SW 1271 (cell line): ENCODE measurements at places on chromosomes 12 and 14.

- no peak for DNase-seq
Measured at GRCh38 chr12:130827432-130827831, 11.6 kb downstream of the STX2 start.

DNA sequence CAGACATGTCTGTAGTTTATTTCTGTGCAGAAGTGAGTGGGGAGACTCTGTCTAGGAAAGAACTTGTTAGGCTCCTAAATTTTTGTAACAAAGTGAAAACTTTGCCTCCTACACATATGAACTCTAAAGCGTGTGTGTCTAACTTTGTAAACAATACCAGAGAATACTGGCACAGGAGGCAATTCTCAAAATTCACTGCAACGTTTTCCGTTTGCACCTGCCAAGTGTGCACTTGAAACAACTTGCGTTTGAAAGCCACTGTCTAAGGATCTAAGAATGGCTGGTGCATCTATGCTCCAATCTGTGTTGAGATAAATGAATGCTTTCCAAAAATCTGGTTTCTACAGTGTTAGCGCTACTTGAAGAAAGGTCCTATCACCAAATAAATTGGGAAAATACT is 15.3 kb downstream of the GRIP1 start:
- DNase-seq: no peak

- no peak for DNase-seq
Measured at GRCh38 chr14:23633160-23633701, 2.9 kb upstream of the DHRS2 start.

DNA sequence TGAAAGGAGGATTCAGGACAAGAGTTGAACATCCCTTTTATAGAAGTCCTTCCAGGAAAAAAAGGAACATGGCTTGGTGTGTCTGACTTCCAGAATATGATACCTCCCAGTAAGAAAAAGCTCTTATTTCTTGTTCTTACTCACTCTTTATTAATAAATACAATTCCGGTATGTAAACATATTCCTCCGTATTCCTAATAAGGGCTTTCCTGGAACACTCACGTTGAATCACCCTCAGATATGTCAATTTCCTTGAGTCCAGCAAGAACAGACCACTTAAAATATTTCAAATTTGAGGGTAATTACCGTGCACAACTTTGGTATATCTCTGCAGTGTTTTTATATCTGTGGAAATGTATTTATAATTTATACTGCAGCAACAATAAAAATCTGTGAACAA is 385.6 kb downstream of the SYT1 start:
- no peak for DNase-seq

DNA sequence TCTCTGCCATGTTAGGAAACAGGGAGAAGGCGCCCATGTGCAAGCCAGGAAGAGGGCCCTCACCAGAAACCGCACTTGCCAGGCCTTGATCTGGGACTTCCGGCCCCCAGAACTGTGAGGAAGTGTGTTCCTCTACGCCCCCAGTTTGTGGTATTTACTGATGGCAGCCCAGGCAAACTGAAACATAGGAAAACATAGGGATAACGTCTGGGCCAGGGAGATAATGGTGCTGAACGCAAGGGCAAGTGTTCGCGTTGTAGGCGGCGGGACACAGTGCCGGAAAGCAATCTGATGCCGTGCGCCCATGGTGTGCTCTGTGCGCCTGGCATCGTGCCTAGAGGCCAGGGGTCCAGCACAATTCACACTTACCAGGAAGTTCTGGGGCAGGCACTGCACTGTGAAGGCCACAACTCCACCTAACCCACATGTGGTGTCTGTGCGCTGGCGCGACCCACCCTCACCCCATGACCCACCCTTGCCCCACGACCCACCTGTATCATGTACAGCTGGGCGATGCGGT is 53.6 kb downstream of the ARL6IP4 start:
- no peak for DNase-seq

GRCh38 chr14:60789656-60790055 is 55.1 kb downstream of the MNAT1 start:
- no peak for DNase-seq

GRCh38 chr14:74528406-74528805 is 34.8 kb downstream of the ISCA2 start:
- no peak for DNase-seq

GRCh38 chr12:128797119-128798118 is 26.3 kb downstream of the SLC15A4 start:
- DNase-seq: no peak

DNA sequence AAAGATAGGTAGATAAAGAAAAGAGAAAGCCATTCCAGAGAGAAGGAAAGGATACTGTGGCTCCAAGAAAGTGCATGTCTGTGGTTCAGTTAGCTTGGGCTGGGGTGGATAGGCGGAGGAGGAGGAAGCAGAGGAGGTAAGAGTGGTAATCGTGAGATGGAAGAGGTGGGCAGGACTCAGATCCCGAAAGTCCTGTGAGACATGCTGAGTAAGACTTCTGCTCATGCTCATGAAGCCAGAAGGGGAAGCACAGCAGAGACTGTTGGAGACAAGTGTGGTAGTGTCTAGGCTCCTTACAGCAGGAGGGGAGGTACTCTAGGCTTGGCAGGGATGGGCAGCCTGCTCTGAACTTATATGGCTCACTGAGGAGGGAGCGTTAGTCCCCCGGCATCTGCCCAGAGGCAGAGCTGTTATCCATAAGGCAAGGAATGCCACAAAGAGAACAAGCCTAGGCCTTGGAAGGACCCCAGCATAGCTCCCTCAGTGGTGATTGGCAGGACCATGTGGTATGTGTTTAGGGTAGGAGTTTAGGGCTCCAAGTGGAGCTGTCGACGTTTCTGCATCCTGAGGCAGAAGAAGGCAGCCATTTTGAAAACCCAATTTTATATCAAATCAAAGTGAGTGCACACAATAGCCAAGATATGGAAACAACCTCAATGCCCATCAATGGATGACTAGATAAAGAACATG is 135.3 kb downstream of the SMOC1 start:
- DNase-seq: no peak

GRCh38 chr14:35750202-35750904 is 58.7 kb downstream of the RALGAPA1 start:
- no peak for DNase-seq

DNA sequence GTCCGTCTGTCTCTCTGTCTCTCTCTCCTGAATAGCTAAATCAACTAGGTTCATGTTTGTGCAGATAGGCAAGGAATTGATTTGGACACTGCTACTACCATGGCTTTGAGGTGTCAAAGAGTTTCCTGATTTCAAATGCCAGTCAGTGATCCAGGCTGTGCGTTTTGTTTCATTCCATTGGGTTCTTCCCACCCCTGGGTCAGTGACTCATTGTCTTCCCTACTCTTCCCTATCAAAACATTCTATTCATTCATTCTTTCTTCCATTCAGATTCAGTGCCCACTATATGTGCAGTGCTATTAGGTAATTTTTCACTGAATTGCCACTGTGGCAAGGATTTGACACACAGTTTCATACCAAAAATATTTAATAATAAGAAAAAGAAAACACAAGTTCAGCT is 50.4 kb downstream of the RPH3A start:
- no peak for DNase-seq

DNA sequence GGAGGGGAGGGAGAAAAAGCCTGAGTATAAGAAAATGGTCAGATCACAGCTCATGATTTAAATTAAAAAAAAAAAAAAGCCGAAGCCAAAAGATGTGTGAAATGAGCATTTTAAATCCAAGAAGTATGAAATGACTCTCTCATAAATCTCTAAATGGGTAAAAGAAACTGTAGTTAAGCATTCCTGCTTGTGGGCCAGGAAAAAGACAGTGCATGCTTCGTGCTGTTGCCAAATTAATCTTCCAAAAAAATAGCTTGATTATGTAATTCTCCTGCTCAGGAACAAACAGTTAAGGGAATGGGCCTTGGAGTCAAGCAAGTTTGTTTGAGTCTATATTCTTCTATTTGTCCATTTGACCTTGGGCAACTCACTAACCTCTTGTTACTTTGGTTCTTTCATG is 325.4 kb upstream of the SEL1L start:
- DNase-seq: no peak

DNA sequence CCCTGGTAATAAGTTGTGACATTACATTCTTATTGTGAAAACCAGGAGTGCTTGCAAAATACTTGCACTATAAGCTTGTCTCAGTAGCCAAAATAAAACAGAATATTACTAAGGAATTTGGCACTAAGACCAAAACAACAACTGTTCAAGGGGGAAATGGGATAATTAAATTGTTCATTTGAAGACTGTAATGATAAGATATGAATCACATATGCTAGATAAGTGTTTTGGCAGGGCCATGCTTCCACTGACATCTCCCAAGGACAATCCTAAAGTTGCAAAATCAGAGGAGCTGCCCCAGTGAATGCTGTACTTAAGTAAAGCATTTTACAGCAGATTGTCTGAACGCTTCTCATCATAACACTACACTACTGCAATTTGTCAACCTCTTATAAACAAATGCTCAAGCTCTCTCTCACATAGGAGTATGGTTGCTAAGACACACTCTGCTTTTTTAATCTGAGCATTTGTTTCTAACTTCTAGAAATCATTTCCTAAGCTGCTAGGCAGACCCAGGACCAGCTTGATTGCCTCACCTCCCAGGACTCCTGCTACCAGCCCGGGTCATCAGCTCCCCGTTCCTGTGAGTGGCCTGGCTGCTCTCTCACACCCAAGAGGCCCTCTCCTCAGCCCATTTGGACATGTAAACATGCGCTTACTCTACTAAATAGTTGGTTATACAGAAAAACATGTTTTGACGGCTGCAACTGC is 191.5 kb downstream of the PAX9 start:
- DNase-seq: no peak

DNA sequence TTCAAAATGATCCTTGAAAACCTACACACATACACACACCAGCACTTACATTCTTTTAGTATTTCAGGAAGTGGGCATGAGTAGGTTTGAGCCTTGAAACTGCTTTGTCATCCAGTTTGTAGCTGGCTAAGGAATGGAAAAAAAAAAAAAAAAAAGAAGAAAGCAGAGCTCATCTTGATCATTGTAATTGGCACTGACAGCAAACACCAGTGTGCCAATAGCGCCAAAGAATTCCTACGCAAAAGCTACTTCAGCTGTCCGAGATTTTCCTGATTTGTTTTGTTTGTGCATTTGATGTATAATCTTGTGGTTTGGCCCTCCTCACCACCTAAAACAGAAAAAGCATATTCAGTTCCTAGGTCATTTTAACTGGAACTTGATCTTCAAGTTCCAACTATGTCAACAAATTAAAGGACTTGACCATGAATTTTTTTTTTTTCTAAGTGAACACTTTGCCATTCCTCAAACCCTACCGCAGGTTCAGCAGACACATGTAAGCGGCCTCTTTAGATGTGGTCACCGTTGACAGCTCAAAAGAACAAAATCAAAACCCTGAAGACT is 57.3 kb downstream of the FLRT2 start:
- no peak for DNase-seq

GRCh38 chr12:118430516-118430915 is 54.2 kb downstream of the SUDS3 start:
- no peak for DNase-seq

GRCh38 chr12:41277100-41277945 is 89.2 kb downstream of the PDZRN4 start:
- no peak for DNase-seq

- no peak for DNase-seq
Measured at GRCh38 chr14:43938588-43939281, 568.3 kb downstream of the FSCB start.

GRCh38 chr14:78967111-78967809 is 797.1 kb downstream of the NRXN3 start:
- peak; percentile 17 for DNase-seq

- DNase-seq: no peak
Measured at GRCh38 chr14:54444681-54445080, 3.5 kb upstream of the CNIH1 start.

- no peak for DNase-seq
Measured at GRCh38 chr12:44961887-44962286, 85.8 kb upstream of the NELL2 start.

DNA sequence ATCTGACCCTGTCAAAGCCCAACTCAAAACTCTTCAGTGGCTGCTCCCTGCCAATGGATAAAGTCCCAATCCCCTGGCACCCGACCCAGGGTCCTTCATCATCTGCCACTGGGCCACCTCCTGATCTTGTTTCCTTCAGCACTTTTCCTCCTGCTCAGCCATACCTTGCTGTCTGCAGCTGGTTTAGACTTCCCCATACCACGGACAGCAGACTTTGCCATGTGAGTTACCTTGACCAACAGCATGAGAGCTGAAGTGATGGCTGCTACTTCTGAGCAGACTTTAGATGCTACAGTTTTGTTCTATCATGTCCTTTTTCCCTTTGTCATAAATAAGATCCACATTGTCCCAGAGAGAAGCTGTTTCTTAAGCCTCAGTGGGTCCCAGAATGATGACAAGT is 33.3 kb upstream of the STON2 start:
- DNase-seq: no peak

DNA sequence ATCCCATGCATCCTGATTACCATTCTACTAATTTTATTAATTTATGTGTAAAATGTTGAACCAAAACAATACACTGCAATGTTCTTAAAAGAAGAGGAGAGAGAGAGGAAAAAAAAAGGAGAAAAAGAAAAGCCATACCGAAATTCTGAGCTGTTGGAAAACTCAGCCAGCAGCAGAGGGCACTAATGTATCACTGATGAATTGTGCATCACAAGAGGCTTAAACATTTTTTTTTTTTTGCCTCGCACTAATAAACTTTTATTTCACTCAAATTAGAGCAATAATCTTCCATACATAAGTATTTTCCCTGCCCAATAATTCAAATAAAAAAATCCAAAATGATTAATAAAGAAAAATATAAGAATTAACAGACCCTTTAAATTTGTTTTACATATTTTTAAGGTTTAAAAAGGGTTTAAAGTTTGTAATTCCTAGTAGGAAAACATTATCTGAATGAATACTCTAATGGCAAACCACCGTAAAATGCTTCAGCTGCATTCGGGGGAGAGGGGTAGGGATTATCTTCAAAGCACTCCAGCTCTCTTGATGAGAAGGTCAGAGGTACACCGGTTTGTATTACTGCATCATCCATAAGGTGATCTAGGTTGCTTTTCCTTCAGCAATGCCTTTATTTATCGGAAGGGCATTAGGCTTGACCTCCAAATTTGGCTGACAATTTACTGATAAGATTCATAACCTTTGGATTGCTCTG is 41.9 kb downstream of the ATP23 start:
- DNase-seq: no peak

DNA sequence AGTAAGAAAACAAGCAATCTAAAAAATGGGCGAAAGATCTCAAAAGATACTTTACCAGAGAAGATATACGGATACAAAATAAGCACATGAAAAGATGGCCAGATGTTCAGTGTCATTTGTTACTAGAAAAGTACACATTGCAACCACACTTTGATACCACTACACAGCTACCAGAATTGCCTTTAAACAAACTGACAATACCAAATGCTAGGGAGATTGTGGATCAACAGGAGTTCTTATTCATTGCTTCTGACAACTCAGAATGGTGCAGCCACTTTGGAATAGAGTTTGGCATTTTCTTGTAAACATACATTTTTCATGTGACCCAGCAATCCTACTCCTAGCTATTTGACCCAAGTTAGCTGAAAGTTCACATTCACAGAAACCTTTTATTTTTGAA is 136.3 kb downstream of the FUT8 start:
- DNase-seq: no peak

GRCh38 chr12:19959353-19959752 is 409.0 kb upstream of the PDE3A start:
- no peak for DNase-seq
